ENCODE measurements at places on chromosomes 3 and 15. TPM values are rescaled to one million over a fixed set of nuclear protein-coding genes. Genes with fewer than 3 reads are reported as not detected.
A peak's percentile ranks its signal among the peaks of the same experiment; 100 is the strongest.

The CELF6 gene
- total RNA-seq: 1.4 TPM

The STX19 gene
- total RNA-seq: not detected

The RLBP1 gene
- total RNA-seq: not detected

The ZMYND10 gene
- 1.1 TPM for total RNA-seq

The KNG1 gene
- total RNA-seq: not detected

The CHRNA5 gene
- total RNA-seq: 0.65 TPM

The ST8SIA2 gene
- not detected for total RNA-seq

The SCAPER gene
- total RNA-seq: 36.6 TPM

The HRG gene
- not detected for total RNA-seq

The PLCH1 gene
- total RNA-seq: 0.15 TPM

The OR4M2 gene
- not detected for total RNA-seq

The LEKR1 gene
- 0.75 TPM for total RNA-seq

The LRRC34 gene
- 0.77 TPM for total RNA-seq

The TMEM212 gene
- not detected for total RNA-seq

The DNAJA4 gene
- 30.3 TPM for total RNA-seq

DNA sequence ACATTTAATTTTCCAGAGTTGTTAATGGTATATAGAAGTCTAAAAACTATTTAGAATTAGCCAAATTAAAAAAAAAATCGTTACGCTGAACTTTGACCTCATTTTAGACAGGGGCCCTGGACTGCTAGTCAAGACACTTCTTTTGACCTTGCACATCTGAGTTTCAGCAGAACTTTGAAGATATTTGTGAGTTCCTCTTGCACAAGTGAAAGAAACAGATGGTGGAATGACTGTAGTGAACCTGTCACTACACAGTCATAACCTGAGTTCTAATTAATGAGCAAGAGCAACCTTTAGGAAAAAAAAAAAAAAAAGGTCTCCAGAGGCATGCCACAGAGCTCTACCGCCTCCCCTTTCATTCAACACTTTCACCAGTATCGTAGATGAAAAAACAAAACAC is 5.3 kb downstream of the MYO5C start:
- no peak for DNase-seq

GRCh38 chr3:56918111-56918568 is 116.4 kb upstream of the ARHGEF3 start:
- no peak for DNase-seq

GRCh38 chr3:180538493-180538892 is 63.5 kb upstream of the TTC14 start:
- no peak for DNase-seq

- DNase-seq: no peak
Observed at GRCh38 chr15:69480932-69481331, 28.3 kb downstream of the RPLP1 start.

DNA sequence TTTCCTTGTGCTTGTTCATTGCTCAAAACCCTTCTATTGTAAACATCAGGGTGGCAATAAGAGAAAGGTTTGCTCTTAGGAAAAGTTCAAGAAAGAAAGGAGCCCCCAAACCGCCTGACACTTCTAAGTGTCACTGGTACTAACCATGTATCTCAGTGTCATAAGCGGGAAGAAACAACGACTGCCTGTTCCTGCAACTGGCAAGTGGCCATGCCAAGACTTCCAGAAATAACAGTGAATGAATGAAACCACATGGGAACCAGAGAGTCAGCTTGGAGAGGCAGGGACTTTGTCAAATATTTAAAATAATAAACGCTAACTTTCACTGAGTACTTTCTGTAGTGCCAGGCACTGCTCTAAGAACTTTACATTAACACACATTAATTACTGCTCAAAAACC is 1.1 kb downstream of the PLSCR2 start:
- no peak for DNase-seq

- DNase-seq: no peak
Observed at GRCh38 chr3:45793482-45794176, 2.7 kb downstream of the SLC6A20 start.

GRCh38 chr3:13800064-13800463 is 79.8 kb downstream of the WNT7A start:
- no peak for DNase-seq

DNA sequence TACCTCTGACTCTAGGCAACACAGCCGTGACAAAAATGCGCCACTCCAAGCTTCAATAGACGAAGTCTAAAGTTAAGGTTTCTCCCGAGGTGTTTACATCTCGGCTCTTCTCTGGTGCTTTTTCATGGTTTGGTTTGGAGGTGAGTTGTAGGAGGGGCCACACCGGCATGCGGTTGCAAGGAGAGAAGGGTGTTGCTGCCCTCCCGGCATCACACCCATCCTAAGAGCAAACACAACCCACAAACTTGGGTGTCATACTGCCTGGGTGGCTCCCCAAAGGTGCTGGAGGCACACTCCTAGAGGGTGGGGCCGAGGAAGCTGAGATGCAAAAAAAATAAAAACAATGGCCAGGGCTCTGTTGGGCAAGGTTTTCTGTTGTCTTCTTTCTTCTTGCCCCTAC is 225.2 kb upstream of the ICE2 start:
- peak; percentile 59 for DNase-seq

GRCh38 chr15:27563765-27564370 is 535.2 kb downstream of the OCA2 start:
- no peak for DNase-seq

DNA sequence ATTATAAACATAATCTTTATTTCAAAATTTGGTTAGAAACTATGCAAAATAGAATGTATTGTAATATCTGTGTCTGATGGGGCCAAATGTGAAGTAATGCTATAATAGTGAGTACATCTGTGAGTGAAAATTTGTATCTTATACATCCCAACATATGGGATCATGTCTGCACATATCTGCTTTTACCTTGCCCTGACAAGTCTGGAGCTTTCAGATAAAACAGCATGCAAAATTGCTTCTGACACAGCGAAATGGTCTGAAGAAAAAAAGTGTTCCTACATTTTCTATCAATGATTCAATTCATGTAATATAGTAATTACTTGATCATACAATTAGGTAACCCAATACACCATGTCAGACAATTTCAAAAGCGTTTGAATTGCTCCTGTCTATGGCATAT is 58.1 kb upstream of the P3H2 start:
- no peak for DNase-seq

GRCh38 chr3:49081429-49081828 is 12.4 kb downstream of the QRICH1 start:
- DNase-seq: no peak

DNA sequence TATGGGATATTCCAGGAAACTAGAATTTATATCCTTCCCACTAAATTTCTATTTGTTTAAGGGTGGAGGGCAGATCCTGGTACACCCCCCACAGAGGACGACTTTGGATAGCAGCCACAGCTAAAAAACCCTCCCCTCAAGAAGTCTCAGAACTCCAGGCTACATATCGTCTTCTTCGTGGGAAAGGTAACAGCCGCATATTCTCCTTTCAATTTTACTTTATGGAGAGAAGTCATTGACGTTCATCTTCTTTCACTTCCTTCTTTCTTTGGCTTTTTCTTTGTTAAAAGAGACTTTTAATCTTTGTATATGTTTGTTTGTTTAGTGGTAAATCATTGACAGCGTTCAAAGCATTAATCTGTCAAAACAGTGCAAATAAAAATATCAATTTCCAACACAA is 36.3 kb downstream of the TRIP4 start:
- no peak for DNase-seq

GRCh38 chr15:41546851-41547786 is 3.1 kb upstream of the RPAP1 start:
- DNase-seq: no peak

- no peak for DNase-seq
Observed at GRCh38 chr3:14334136-14334535, 68.3 kb upstream of the SLC6A6 start.

- DNase-seq: no peak
Observed at GRCh38 chr3:151962352-151962751, 88.9 kb downstream of the SUCNR1 start.

DNA sequence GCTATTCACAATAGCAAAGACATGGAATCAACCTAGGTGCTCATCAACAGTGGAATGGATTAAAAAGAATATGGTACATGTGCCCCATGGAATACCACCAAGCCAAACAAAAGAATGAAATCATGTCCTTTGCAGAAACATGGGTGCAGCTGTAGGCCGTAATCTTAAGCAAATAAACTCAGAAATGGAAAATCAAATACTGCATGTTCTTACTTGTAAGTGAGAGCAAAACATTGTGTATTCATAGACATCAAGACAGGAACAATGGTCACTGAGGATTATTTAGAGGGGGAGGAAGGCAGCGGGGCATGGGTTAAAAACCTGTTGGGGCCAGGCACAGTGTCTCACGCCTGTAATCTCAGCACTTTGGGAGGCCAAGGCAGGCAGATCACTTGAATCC is 304.7 kb upstream of the ROBO2 start:
- DNase-seq: no peak

DNA sequence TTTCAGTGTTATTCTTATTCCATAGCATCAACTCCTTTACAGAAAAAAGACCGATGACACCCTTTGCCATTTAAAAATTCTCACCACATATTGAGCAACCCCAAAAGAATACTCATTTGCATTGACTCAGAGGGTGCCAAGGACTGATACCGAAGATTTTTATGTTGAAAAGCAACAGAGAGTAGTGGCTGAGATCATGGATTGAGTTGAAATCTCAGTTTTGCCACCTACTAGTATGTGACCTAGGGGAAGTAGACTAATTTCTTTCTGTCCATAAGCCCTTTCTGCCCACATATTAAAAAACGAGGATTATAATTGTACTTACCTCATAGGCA is 313.9 kb upstream of the SATB1 start:
- no peak for DNase-seq

GRCh38 chr15:66773129-66773873 is 71.3 kb downstream of the SMAD6 start:
- no peak for DNase-seq

DNA sequence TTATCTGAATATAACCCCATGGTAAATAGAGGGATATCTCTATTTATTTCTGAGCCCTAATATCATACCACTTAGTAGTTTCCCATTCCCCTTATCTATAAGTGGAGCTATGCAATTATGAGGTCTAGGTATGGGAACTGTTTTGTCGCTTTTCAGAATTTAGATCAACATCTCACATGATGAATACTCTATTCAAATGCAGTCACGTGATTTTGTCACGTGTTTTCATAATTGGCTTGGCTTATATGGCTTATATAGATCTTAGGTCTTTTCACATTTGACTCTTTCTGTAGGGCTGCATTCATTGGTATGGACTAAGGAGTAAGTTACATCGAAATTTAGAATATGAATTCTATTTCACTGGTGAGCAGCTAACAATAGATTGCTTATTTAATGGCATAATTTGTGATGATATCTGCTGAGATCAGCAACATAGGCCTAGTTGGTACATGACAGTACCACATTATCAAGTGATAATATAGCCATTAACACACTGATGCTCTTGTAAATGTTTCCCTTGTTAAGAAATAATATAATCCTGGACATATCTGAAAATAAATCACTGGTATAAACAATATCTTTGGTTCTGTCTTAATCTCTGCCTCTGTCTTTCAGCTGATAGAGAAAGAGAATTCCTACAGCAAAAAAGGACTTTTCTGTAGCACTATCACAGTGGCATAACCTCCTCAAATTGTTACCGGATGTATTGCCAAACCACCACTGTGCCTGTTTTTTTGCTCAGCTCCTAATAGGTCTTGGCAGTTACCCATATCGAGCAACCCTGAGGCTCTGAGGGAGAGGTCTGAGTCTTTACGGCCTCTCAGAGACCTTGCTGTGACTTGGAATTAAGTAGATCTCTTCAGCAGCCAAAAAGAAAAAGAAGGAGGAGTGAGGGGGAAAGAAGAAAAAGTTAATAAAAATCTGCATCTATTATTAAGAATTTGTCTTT is 357.1 kb downstream of the ZPLD1 start:
- DNase-seq: no peak

DNA sequence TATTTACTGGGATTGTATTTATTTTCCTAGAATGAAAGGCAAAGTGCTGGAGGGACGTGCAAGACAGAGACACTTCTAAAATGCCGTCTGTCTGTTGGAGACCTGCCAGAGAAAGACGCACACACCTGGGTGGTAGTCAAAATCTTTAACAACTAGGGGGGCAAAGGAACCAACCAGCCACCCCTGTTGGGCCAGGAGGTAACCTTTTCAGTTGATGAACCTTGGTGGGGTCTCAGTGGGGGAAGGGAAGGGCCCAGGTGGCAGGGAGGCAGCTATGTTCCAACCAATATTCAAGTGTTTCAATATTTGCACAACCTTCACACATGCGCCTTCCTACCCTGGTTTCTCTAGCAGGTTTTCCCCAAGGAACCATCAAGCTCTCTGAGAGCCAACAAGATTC is 99.0 kb downstream of the MEGF11 start:
- DNase-seq: no peak

GRCh38 chr3:129777806-129778205 is 115.7 kb downstream of the TMCC1 start:
- DNase-seq: no peak

DNA sequence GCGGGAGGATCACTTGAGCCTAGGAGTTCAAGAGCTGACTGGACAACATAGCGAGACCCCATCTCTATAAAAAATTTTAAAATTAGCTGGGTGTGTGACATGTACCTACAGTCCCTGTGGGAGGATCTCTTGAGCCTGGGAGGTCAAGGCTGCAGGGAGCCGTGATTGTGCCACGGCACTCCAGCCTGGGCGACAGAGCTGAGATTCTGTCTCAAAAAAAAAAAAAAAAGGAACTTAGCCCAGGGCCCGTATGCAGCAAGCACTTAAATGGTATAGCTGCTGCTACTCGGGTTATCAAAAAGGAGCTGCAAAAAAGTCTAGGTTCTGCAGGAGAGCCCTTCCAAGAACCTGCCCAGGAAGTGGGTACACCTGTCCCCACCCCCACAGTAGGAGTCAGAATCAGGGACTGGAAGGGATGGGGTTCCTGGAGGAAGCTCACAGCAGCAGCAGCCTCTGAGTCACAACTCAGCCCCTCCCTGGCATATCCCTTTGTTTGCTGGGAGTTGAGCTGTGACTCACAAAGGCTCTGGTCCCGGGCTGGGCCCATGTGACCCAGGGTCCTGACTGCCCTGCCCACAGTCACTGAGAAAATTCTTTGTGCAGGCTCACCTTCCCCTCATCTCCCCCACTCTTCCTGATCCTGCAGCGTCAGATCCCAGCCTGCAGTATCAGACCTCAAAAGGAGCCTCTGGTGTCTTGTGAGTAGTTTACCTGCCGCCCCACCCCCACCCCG is at the start of gene SPATA12:
Gene SPATA12 (plus strand): TSS at position 576 of the 733 bp plus-strand sequence. CDS start 13,031 bp downstream, outside the sequence.
- DNase-seq: no peak
